ENCODE measurements at places on chromosomes 3 and 15.

DNA sequence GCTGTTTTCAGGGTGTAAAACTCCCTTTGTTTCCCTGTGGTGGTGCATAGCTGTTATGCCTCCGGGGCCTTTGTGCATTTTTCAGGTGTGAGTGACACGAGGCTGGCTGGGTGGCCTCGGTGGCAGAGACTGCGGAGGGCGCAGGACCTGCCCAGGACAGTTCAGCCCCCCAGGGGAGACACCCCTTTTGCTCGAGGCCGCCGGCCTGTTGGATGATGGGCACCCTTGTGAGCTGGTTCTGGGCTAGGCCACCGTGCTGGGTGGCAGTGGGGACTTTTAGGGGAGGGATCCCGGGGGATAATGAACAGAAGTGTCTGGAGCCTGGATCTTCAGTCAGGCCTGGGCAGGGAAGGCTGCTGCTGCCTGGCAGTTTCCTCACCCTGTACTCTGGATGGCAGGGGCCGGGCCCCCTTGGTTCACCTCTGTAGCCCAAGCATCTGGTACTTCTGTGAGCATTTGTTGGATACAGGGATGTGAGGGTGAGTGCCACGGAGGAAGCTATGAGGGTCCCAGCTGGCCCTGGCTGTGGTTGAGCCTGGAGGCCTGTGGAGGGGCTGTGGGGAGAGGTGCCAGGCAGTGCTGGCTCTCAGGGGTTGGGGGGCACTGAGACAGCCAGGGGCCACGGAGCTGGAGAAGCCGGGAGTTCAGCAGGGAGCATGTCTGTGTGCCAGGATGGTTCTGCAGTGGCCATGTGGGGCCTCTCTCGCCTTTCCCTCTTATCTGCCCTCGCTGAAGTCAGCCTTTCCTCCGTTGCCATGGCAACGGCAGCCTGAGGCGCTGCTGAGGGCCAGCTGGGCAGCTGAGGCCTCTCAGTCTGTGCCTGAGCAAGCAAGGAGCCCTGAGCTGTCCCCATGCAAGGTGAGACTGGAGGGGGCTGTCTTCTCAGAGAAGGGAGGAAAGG, 49.0 kb downstream of the KY start:
- no peak for DNase-seq

GRCh38 chr3:141059816-141060215, 8.7 kb downstream of the SPSB4 start:
- no peak for DNase-seq

DNA sequence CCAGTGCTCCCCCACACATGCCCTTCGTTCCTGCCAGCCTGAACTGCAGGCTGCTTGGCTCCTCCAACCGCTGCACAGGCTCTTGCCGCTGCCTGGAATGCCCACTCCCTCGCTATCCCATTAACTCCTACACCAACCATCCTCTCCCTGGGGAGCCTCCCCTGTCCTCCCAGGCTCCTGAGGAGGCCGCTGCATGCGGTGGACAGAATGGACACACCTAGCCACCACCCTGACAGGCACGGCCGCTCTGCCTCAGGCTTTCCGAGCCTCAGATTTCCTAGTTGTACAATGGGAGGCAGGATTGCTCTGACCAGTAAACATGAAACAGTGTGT, 2.3 kb downstream of the PLXNB1 start:
- no peak for DNase-seq

- DNase-seq, result no peak
These were observed 12.7 kb downstream of the PLXND1 start for GRCh38 chr3:129593595-129594339.

GRCh38 chr15:60179786-60180391, 175.8 kb downstream of the FOXB1 start:
- DNase-seq, result peak; percentile 17

DNA sequence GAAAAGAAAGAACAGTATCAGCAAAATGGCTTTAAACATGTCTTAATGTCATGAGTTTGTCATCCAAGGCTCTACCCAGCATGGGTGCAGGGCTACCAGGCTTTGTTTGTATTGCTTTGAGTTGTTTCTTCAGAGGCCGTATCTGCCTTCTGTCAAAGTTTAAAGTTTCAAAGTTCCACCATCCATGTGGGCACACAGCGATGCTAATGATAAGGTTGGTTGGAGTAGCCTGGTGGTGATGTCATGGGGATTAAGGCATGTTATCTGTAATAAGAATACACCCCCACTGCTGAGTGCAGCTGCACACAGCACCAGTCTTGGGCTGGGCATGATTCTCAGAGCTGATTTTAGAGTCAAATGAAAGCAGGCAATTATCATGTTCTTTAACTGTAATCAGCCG, 72.0 kb upstream of the LRTM1 start:
- DNase-seq, result no peak

DNA sequence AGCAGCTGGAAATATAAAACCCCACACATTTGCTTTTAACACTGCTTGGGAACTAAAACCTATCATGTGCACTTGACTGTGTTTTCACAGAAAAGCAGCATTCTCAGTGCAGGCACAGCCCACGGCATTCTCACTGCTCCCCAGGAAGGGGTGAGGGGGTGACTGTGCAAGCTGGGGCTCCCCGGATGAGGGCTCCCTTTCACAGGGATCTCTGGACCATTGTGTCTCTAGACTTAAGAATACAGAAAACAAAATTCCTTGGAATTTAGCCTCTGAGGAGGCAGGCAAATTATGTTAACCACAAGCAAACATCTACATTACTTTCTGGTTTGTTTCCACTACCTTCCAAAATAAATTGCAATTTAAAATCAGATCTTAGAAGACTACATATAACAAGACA, 100.3 kb downstream of the FSIP1 start:
- DNase-seq, result no peak

- no peak for DNase-seq
These were observed 35.7 kb upstream of the NR2F2 start for GRCh38 chr15:96294766-96295165.

GRCh38 chr15:36748366-36749115, 169.1 kb downstream of the CDIN1 start:
- no peak for DNase-seq

- DNase-seq, result no peak
These were observed 15.3 kb downstream of the ACP3 start for GRCh38 chr3:132332508-132332907.

- no peak for DNase-seq
These were observed 34.0 kb downstream of the SPTSSB start for GRCh38 chr3:161337311-161337710.

GRCh38 chr3:119663885-119664284, 3.5 kb upstream of the POPDC2 start:
- no peak for DNase-seq

DNA sequence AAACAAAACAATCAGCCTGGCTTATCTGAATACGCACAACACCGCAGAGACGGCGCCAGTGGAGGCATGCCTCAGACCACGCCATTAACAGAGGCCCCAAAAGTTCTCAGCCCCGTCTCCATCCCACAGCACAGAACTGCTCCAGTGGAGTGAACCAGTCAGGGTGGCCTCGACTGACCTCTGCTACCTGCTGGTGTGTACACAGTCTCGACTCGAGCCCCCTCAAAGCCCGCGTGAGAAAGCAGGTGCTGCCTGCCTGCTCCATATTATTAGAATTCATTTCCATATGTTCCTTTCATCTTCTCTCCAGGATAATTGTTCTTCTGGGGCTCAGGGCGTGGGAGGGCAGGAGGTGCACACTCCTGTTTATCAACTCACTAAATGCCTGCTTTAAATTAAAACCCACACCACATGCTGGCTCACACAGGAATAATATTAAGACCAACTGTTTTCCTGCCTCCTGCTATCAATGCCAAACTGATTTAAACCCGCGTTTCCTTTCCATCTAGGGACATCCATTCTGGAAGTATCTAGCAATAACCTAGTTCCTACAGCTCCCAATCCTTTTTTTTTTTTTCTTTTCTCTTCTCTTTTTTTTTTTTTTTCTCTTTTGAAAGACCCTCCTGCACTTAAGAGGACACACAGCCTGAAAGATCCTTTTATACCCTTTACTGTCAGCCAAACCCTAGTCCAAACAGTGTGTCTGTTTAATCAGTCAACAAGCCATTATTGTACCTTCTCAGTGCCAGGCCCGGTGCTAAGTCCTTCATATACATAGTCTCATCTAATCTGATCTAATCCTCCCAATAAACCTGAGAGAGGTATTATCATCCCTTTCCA, 101.2 kb downstream of the TLE3 start:
- no peak for DNase-seq

DNA sequence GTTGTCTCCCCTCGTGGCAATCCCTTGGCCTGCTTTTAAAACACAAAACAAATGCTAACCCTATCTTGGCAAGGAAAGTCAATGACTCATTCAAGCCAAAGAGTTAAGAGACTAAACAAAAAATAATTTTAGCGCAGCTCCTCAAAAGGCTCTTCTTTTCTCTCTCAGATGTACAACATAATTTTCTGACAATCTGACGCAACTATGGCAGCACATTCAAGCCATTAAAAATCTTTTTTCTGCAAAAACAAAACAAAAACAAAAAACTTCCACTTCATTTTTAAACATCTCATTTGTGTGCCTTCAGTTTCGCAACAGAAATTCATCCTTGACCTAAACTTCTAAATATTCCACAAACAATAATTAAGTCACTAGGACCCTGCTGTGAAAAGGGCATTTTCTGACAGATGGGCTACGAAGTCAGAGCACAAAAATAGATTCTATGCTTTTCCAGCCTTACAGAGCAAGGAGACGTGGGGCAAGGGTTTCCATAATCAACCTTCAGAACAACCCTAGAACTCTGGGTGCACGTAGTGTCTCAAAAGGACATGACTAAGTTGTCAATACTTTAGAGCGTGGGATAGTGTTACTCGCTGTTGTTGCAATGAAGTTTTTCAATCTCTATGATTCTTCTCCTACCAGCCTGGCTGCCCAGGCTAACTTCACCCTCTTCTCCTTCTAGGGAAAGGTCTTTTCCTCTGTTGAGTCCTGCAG, 84.3 kb downstream of the MB21D2 start:
- DNase-seq, result no peak

DNA sequence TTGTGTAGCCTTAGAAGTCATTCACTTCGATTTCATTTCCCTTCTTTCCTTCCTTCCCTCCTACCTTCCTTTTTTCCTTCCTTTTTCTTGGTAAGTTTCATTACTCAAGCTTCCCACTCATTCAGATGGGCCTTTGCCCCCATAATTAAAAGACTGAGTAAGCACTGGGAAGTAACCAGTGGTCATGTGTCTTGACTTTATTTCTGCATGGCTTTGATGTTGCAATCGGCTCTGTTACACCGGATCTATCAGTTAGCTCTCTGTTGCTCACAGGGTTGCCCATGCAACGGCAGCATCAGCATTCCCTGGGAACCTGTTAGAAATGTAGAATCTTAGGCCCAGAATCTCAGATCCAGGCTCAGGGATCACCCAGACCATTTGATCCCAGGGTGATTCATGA, 25.6 kb upstream of the LARS2 start:
- DNase-seq, result no peak

DNA sequence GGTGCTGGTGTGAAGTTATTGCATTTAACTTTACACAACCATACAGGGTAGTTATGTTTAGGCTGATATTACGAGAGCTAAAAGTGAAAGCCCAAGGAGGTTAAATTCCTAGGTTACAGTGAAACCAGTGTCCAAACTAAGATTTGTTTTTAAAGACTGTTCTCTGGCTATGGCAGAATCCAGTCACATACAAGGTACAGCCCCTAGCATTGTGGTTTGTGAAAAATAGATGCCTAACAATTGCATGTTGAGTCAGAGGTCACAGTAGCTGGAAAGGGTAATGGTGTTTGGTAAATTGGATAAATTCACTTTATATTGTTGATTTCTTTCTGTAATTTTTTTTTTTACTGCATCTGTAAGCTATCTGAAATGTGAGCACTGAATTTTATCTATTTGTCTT, 614.6 kb upstream of the TBL1XR1 start:
- no peak for DNase-seq

DNA sequence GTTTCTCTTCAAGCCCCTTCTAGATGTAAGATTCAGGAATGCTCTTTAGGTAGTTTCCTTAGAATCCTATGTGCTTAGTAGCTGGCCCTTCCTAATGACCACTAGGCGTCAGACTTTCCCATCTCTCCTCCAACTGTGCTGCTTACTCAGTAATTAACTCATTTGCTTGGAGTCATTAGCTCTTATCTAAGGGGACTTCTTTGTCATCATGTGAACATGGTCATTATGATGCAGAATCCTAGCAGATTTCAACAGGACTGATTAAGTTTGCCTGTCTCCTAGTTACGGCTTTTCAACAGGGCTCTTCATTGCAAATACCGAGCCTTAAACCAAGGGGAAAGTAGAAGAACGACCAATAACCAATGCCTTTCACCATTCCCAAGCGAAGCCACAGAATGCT, 46.4 kb downstream of the GJD2 start:
- no peak for DNase-seq

All from fibroblast of skin of left biceps (primary cell).